Erythroblast (primary cell): ENCODE measurements at places on chromosomes 12 and 14.

DNA sequence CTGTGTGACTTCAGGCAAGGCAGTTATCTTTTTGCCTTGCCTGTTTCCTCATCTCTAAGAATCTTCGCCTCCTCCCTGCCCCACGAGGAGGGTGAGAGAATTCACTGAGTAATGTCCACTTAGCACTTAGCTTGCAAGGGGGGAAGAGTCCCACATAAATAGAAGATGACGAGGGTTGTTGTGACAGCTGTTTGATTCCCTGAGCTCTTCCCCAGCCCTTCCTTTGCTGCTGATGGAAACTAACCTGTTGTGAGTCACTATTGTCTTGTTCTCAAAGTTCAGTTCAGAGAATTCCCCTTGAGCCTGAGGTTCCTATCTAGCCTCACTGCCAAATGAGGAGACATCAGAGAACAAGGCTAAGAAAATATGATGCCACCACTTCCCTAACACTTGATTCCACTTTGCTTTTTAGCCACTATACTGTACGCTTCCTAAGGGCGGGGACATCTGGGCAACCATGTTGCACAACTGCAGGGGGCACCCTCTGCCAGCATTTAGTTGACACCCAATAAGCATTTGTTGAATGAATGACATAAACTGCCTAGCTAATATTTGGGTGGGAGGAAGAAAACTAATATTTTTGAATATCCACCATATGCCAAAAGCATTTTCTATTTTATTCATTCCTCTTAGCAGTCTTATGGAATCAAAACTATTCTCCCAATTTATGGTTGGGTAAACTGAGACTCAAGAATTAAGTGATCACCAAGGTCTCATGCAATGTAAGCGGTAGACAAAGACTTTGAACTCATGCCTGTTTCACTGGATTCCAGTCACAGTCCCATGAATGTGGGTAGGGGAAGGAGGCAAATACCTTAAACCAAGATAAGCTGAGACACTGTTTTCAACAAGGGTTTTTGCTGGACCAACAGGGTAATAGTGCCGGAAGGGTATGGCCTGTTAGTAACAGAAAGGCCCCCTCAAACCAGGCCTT, 77.6 kb downstream of the ZFP36L1 start:
- DNase-seq = peak; percentile 34

GRCh38 chr14:56543436-56543835, 36.2 kb upstream of the TMEM260 start:
- no peak for DNase-seq

- no peak for DNase-seq
Measured at GRCh38 chr12:116116650-116117424, 160.7 kb downstream of the MED13L start.

DNA sequence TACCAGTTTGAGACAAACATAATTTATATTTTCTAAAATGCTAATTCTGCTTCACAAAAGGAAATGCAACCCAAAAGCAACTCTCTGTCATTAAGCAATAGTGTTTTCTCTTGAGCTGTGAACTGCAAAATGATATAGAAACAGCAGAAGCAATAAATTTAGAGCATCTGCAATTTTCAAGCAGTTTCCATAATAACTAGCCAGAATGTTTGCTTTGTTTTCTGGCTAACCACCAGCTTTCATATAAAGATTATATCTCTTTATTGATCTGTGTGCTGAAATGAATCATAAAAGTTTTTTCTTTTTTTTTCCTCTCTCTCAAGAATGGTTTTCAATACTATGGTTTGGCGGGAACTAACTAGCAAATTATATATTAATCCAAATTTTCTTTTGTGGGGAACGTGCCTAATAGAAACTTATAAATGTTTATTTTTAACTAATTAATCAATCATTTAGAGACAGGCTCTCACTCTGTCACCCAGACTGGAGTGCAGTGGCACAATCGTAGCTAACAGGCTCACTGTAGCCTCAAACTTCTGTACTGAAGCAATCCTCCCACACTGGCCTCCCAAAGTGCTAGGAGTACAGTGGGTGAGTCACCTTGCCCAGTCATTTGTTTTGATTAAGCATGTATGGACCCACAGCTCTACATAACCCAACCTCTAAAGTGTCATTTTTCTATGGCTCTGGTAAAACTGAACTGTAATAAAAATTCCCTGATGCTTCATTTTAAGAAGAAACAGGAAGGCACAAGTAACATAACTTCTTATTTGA, 830.1 kb upstream of the MGAT4C start:
- DNase-seq = no peak

DNA sequence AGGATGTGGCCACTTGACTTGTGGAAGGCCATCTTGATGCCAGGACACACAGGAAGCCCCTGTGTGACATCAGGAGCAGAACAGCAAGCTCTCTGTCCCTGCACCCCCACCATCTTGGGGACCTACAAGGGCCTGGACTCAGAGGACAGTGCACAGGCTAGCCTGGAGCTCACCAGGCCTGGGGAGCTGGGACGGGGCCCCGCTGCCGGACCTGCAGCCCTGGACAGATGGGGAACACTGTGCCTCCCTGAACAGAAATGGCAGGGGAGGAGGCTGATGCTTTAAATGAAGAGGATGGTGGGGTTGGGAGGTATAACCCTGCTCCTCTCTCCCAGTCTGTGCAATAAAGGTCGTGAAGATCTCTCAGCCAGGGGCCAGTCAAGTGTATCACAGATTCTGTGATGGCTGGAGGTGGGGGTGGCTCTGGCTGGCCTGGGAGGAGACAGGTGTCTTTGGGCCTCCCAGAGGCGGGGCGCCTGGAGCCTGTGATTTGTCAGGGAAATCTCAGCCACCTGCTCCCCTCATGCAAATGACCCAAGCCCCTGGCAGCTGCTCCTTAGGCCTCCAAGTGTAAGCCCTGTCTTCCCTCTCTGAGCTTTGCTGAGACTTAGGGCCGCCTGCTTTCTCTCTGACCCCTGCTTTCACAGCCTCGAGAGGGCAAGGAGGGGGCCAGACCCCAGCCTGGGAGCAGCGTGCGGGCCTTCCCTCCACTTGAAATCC, 1.1 kb upstream of the GNB3 start:
- no peak for DNase-seq

GRCh38 chr12:69131077-69131476, 108.3 kb upstream of the CPSF6 start:
- DNase-seq = no peak

DNA sequence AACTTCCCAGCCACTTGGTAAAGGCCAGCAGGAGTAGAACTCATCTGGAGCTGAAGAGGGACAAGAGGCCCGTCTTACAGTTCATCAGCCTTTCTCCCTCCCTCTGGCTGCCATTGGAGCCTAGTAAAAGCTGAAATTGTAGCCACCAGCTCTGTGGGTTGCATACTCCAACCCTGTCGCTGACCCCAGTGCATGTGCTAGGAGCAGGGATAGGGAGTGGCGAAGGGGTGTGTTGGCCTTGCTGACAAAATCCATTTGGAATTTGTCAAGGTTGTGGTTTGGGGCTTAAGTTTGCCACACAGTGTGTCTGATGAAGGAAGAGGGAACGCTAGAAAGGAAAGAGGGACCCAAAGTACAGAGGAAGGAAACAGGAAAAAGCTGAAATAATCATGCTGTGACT, 4.0 kb upstream of the ARF3 start:
- DNase-seq = no peak

DNA sequence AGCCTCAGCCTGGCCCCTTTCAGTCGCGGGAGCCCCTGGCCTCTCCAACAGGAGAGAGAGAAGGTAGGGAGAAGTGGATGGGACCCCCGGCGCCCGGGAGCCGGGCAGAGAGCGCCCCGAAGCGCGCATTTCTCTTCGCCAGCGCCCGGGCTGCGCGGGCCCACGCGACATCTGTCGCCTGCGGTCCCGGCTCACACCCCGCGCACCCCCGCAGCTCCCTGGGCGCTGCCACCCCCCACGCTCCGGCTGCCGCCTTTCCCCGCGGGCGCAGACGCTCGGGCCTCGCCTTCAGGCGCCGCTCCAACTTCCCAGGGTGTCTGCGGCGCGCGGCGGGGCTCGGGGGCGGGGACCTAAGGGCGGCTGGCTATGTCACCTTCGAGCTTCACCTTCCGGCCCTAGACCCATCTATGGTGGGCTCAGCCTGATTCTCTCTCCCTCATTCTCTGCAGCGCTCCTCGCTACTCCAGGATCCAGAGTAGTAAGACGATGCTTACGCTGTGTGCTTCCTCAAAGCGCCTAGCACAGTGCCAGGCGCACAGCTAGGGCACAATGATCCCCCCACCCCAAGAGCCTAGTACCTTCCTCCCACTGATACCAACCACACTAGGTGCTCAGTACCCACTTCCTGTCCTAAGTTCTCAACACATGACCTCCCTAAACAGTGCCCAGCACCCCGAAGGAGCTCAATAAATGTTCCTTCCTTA, 1.6 kb downstream of the HRK start:
- no peak for DNase-seq

DNA sequence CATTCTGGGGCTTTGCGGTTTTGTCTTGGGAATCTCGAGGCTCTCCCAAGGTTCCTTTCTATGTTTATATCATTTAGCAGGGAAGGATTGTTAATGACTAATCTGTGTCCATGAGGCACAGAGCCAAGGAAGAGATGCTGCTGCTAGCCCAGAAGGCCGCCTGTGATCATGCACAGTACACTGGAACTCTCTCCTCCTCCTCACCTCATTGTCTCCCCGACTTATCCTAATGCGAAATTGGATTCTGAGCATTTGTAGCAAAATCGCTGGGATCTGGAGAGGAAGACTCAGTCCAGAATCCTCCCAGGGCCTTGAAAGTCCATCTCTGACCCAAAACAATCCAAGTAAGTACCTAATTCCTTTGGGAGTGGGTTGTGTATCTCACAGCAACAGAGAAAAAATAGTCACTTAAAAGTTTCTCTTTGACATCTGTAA, at the start of gene NR1H4:
TSS of gene NR1H4 (plus strand) at position 151 of the 435 bp plus-strand sequence. CDS start 19,458 bp downstream, outside the sequence.
- no peak for DNase-seq

DNA sequence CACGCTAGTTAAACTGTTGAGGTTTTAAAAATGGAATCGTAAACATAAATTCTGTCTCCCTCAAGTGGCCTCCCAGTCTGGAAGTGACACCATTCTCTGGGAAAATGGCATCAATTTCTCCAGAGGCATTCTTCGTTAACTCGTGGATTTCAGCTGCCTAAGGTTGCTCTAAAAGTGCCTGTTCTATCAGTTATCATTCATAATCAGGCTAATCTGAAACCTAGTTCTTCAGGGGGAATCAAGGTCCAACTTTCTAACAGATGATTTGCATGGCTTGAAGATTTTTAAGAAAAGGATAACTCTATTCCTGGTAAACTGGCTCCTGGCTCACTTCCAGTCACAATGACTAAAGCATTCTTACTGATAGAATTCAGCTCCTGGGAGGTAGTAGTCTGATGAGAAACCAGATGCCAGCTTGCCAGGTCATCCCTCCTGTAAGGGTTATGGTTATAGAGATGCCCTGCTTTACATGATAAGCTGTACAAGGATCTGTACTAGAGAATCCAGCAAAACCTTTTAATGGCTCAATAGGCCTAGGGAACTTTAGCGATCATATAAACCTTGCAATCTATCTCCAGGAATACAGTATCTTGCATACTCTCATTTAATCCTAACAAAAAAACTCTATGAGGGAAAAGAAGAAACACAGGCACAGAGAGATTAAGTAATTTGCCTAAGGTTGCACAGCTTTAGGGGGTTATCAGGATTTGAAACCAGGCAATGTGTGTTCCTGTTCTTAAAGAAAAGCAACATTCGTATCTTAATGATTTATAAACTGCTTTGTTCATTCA, 1.5 kb downstream of the L3HYPDH start:
- peak; percentile 68 for DNase-seq

GRCh38 chr14:70708717-70709570, 67.2 kb downstream of the TTC9 start:
- no peak for DNase-seq

GRCh38 chr12:21925296-21925913, 15.8 kb downstream of the ABCC9 start:
- DNase-seq = no peak

DNA sequence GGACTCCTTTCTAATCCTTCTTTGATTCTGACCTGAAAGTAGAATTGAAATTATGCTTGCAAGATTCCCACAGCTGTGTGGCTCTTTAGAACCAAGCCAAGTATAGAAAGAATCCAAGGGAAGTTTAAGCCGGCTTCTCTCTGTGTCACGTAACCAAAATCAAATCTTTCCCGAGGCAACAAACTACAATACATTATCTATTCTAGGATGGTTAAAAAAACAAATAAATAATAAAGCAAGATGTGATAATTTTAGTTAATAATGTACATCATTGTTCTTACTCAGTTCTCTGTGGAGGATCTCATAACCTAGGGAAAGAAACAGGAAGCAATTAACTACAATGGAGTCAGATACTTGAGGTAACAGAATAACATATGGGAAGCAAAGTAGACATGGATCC, 78.1 kb upstream of the ST8SIA1 start:
- no peak for DNase-seq

- DNase-seq = peak; percentile 54
Measured at GRCh38 chr12:3962631-3963483, 89.7 kb upstream of the PARP11 start.

GRCh38 chr12:1630133-1630826, 1.2 kb downstream of the WNT5B start:
- DNase-seq = no peak

- DNase-seq = peak; percentile 56
Measured at GRCh38 chr12:6450869-6451347, 934 bp upstream of the TAPBPL start.
